CD4-positive, alpha-beta T cell (primary cell): ENCODE measurements at places on chromosomes 13 and 19.

GRCh38 chr19:18639706-18640243, 2.9 kb downstream of the KLHL26 start:
- no peak for DNase-seq

GRCh38 chr19:6010107-6010506, 32.2 kb upstream of the RANBP3 start:
- no peak for DNase-seq

- DNase-seq = no peak
These were observed 5.2 kb upstream of the EFNB2 start for GRCh38 chr13:106540613-106541012.

DNA sequence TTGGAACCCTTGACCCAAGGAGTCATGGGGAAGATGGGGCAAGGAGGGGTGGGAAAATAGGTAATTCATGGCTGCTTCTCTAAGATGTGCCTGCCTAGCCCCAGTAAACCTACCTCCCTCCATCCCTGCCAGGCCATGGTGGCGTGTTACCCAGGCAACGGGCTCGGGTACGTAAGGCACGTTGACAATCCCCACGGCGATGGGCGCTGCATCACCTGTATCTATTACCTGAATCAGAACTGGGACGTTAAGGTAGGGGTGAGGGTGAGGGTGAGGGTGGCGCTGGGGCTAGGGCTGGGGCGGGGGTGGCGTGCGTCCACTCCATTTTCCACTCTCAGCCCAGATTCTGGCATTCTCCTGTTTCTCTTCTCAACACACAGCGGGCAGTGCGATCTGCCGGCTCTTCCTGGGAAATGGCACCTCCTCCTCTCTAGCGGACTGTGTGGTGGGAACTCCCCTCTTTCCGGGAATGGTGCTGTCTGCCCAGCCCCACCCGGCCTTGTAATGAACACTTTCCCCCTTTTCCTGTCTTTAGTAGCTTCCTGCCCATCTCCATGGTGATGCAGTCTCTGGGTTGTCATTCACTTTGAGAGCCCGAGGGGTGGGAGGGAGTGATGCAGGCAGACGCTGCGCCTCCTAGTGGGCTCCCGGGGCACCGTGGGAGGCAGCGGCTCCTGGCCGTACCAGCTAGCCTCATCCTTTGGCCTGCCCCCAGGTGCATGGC, 7.6 kb downstream of the EGLN2 start:
- peak; percentile 73 for DNase-seq

DNA sequence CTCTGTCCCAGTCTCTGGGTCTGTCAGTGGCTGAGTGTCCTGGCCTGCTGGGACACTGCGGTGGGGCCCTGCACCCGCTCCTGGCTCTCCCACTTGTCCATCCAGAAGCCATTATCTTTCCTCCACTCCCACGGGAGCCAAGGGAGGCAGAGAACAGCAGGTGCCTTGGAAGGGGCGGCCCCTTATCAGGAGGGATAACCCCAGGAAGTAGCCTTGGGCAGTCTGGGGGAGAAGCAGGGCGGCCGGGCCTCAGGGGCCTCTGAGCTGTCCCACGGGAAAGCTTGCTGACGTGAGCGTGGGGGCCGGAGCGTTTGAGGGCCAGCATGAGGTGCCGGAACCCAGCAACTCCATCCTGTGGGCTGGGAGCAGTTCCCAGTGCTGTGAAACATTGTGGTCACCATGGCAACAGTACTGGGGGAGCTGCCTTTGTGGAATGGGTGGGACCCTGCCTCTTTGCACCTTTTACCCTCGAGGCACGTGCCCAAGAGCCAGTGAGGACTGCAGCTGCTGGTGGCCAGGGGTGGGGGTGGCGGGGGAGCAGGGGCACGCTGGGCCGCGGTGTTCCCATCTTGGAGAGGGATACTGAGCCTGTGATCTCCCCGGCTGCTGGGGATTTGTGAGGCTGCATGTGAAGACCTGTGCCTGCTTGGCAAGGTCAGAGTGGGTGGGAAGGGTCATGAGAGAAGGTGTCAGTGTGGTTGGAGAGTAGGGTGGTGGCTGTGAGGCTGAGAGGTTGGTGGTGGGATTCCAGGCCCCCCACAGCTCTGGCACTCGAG, 20.9 kb downstream of the KLHL26 start:
- DNase-seq = no peak

- DNase-seq = no peak
These were observed 60.9 kb downstream of the ATP8A2 start for GRCh38 chr13:25432691-25433090.
